ENCODE measurements at places on chromosomes 2 and 18.

GRCh38 chr18:41765460-41765859 is 189.6 kb upstream of the PIK3C3 start:
- DNase-seq, result no peak

DNA sequence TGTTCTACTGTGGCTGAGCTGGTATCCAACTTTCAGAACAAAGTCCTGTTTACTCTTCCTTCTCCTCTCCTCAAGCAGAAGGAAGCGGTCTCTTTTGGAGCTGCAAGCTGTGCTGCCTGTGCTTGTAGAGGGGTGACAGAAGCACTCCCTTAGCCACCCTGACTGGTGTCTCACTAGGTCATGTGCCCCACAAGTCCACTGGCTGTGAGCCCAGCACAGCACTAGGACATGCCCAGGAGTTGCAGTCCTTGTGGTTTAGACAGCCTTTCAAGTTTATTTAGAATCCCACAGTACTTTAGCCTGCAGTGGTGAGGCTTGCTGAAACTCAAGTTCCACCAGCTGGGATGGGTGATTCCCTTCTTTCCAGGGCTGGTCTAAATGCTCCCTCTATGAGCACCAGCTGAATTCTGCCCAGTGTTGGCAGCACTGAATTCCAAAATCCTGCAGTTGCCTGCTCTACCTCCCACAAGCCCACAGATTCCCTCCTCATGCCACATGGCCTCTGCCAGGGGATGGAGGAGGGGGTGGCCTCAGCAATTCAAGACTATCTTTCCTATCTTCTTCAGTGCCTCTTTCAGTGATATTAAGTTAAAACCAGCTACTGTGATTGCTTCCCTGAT is 61.2 kb downstream of the CCDC85A start:
- DNase-seq, result no peak

DNA sequence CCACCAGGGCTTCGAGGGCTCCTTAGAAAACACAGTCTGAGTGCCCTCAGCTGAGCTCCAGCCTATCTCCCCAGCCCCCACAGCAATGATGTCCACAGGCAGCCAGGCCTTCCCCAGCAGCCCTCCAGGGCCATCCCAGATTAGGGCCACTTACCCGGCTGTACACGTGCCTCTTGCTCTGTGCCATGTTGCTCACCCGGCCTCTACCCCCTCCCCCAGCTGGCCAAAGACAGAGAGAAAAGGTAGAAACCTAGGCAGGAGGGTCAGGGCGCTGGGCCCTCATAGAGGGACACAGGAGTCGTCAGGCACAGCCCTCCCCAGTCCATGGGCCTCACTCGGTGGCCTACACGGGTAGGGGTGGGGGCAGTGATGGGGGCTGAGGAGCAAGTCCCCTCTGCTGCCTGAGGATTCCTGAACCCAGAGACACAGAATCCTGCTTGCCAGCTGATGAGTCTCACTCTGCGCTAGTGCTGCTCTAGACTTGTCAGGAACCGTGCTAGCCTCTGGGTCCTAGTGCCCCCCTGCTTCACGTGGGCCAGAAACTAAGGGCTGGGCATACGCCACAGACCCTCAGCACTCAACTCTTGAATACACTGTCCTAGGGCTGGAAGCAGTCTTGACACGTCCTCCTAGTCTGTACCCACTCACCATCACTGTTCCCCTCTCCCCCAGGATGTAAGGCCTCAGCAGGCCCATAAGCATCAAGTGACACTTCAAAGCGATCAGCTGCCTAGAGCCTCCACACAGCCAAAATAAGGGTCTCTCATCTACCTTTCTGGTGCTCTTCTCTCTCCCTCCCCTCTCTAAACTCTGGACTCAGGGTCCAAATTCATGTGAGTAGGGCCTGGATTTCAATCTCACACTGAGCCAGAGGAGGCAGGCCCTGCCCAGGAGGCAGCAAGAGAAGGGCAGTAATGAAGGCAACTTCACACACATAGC is at the start of gene DCTN1:
DCTN1 (minus strand) TSS at position 461 of the 939 bp plus-strand sequence; CDS start at position 187, 274 bp downstream.
- DNase-seq, result peak; percentile 86

- DNase-seq, result no peak
Observed at GRCh38 chr2:188850786-188851185, 123.4 kb upstream of the COL3A1 start.

GRCh38 chr18:46723856-46724415 is 32.9 kb downstream of the ST8SIA5 start:
- no peak for DNase-seq

- no peak for DNase-seq
Observed at GRCh38 chr2:20666304-20667150, at the start of gene GDF7. Gene GDF7 (plus strand): TSS chr2:20667144. CDS start chr2:20667240, 96 bp downstream.

DNA sequence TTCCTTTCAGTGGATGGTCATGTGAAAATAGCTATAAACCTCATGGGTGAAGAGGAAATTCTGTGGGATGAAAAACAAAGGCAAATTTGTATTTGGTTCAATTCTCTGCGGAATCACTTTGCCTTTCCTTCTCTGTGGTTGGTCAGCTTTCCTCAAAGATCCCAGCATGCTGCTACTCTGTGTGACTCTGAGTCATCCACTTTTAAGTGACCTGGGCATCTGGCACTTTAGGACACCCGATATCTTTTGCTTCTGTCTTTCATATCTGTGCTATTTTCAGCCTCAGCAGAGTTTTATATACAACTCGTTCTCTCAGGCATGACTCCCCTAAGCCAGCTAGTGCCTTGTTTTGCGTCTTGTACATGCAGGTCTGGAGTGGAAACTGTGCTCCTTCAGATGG is 217.0 kb upstream of the PIEZO2 start:
- DNase-seq, result no peak

GRCh38 chr2:41695198-41696113 is 352.4 kb upstream of the PKDCC start:
- DNase-seq, result no peak

DNA sequence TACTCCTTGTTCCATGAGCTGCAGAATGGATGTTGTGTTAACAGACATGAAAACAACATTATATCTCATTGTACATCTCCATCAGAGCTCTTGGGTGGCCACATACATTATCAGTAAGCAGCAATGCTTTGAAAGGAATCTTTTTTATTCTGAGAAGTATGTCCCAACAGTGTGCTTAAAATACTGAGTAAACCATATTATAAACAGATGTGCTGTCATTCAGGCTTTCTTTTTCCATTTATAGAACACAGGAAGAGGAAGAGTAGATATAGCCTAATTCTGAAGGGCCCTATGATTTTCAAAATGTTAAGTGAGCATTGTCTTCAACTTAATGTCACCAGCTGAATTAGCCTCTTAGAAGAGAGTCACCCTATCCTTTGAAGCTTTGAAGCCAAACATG is 44.3 kb upstream of the CABYR start:
- DNase-seq, result no peak

DNA sequence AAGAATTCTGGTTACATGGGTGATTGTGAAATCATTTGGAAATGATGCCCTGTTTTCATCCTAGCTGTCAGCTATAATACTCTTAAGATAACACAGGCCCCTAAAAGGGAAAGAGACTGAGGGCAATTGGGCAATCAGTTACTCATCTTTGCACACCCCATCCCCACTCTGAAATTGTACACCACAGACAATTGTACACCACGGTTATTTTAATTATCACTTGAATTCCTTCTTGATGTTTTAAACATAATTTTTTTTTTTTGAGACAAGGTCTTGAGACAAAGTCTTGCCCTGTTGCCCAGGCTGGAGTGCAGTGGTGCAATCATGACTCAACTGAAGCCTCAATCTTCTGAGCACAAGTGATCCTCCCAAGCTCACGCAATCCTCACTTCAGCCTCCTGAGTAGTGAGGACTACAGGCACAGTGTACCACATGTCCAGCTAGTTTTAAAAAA is 862.4 kb upstream of the ACVR2A start:
- DNase-seq, result no peak

DNA sequence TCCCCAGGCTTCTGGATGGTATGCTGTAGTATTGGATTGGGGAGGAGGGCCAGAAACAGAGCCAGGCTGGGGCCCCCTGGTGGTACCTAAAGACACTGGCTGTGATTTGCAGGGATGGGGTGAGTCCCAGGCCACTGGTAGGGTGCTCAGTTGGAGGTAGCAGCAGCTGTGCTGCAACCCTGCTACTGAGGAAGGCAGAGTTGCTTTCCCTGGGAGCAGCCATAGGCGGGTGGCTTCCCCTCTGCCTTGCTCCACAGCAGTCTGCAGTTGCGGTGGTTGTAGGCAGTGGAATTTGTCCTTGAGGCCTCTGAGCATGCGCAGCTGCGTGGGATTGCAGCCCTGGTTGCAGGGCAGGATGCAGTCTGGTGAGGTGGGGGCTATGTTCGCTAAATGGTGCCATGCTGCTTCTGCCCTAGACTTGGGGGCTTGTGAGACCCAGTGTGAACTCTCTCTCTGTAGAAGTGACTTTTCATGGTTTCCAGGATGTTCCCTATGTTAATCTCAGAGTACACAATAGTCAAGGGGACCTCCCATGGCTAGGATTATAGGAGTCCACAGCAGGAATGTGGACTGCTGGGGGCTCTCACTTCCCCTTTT is 443.5 kb downstream of the XIRP2 start:
- no peak for DNase-seq

DNA sequence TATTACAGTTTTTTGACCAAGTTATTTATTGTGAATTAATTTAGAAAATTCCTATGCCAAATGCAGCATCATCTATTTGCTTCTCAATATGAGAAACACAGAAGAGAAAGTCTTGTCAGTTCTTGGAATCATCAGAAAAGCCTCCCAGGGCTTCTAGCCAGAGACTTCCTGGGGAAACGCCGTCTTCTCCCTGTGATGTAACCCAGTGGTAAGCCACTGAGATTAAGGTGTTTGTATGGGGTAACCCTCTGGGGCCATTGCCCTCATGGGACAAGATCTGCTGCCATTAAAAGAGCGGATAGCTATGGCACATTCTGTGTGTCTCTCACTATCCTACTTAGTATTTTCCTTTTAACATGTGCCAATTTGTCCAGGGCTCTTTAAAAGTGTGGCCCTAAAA is 28.0 kb downstream of the ANKRD29 start:
- no peak for DNase-seq

DNA sequence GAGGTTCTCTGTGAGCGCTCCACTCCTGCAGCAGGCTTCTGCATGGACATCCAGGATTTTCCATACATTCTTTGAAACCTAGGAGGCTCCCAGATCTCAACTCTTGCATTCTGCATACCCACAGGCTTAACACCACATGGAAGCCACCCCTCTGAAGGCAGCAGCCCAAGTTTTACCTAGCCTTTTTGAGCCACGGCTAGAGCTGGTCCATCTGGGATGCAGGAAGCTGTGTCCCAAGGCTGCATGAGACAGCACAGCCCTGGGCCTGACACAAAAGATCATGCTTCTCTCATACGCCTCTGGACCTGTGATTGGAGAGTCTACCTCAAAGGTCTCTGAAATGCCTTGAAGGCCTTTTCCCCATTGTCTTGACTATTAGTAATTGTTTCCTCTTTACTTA is 53.6 kb upstream of the RPRM start:
- DNase-seq, result no peak

DNA sequence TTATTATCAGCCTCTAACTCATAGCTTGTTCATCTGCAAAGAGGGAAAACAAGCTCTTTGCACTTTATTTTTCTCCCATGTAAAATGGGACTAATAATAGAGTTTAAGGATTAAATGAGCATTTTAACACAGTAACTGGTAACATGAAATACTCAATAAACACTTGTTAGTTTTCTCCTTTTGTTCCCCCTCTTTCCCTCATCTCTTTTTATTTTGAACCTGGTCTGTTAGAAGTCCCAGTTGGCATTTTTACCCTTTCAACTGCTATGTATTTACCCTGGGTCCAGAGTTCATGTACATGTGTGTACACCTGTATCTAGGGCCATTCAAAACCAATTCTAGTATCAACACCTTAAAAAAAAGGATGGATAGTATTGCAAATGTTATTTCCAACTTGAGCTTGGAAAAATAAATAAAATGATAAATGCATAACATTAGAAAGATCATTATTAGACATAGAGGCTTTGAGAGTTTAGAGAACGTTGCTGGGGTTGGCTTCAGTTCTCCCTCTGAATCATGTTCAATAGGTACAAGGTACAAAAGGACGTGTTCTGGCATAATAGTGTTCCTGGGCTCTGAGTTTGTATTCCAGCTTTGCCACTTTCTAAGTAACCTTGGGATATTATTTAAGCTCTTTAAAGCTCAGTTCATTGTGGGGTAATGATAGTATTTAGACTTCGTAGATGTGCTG is 5.2 kb upstream of the VPS54 start:
- DNase-seq, result no peak

- no peak for DNase-seq
Observed at GRCh38 chr2:86280191-86280667, 57.2 kb downstream of the REEP1 start.

- no peak for DNase-seq
Observed at GRCh38 chr2:101740555-101740964, 43.1 kb downstream of the MAP4K4 start.

DNA sequence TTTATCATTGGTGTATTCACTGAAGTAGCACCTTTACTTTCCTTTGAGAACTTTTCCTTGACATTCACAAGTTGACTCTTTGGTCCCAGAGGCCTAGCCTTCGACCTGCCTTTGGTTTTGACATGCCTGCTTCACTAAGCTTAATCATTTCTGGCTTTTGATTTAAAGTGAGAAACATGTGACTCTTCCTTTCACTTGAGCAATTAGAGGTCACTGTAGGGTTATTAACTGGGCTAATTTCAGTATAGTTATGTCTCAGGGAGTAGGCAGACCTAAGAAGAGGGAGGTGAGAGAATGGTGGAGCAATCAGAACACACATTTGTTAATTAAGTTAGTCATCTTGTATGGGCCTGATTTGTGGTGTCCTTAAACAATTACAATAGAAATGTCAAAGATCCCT is 1040.7 kb upstream of the SLC39A10 start:
- no peak for DNase-seq

DNA sequence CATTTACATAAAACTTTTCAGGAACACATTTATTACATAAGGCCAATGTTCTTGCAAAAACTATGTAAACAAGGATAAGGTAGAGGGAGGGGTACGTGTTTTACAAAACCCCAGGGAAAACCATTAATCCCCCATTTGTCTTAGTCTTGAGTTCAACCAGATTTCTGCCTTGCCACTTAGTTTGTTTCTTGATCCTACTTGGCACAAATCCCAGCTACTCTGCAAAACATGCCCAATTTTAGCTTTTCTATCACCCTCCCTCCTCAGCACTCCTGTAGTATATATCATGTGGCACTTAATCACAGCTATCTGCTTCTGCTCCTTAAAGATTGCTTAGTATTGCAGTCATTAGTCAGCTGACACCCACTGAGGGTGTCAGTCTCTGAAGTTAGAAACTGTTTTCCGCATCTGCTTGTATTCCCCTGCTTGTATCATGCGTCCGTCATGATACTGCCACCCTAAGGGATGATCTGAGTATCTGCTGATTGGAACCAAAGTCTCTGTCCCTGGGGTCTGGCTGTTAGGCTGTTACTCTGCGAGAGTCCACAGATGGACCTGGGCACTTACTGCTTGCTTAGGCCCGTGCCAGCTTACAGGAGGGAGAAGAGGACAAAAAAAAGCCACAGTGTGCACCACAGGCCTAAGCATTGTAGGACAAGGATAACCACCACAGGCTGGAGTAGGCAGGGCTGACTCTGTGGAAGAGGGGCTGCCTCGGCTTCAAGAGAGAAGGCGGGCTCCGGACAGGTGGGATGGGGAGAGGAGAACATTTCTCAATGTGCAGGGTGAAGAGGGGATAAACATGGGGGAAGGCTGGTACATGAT is 82.2 kb downstream of the EPAS1 start:
- DNase-seq, result peak; percentile 59

All from nucleus accumbens (tissue), 56 donors.